ENCODE measurements at places on chromosomes 5 and 9. TPM values are rescaled to one million over a fixed set of nuclear protein-coding genes. Genes with fewer than 3 reads are reported as not detected.

Gene SLC6A7
- 1.5 TPM for total RNA-seq

Gene CORO2A
- 4.2 TPM for total RNA-seq

Gene CDH10
- 53.4 TPM for total RNA-seq

Gene GTF2H2C
- 42.8 TPM for total RNA-seq

Gene PLAC8L1
- 0.25 TPM for total RNA-seq
